ENCODE measurements at places on chromosomes 3 and 15.
A peak's percentile ranks its signal among the peaks of the same experiment; 100 is the strongest.

- peak; percentile 41 for DNase-seq
These were observed 176.0 kb upstream of the BCHE start for GRCh38 chr3:166013073-166013679.

DNA sequence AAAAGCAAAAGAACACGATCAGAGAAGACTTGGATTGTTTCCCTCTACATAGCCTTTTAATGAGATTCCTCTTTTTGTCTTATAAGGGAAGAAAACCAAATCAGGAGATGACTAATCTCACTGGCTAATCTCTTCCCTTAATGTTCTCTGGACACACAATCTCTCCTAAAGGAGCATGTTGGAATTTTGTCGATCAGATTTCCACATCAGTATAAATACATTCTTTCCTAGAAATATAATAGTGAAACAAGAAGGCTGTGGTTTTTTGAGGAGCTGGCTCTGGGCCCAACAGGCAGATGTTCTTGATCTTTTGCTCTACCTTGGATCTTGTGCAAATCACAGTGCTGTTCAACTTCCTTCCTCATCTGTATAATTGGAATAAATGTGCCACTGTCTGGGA, 94.0 kb downstream of the GTPBP8 start:
- no peak for DNase-seq

DNA sequence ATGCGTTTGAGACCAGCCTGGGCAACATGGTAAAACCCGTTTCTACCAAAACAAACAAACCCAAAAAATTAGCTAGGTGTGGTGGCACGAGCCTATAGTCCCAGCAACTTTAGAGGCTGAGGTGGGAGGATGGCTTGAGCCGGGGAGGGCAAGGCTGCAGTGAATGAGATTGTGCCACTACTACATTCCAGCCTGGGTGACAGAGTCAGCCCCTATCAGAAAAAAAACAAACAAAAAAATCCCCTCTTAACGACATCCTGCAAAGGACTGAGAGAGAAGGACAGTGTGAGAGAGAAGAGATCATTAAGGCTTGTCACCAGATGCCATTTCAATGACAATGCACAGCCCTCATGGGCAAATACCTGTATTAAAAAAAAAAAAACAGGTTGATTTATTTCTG, 266.7 kb upstream of the ATP10A start:
- no peak for DNase-seq

DNA sequence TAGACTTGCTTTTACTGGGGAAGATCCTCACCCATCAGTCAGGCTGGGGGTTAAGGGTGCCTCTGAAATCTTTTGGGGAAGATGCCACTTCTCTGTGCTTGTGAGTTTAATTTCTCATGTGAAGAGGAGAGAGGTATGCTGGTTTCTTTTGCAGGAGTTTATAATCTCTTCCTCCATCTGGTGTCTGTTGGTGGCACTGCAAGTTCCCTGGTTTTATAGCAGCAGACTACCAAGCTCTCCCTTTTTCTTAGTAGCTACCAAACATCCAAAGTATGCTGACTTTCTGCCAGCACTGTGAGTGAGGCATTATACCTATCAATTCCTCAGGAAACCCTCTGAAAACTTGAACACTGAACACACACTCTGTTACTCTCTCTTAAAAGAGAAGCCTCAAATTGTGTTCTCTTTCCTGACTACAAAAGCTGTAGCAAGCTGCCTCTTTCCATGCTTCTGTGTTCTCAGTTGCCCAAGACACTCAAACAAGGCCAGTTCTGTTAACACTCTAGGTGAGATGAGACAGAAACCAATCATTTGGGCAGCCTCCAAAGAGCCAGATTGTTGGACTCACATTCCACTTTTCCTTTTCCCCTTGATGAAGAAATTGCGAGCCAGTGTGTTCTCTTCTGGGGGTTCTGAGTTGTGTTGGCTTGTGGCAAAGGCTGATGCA, 299.5 kb downstream of the GAP43 start:
- peak; percentile 22 for DNase-seq
